Caudate nucleus (tissue), 63 donors: ENCODE measurements at places on chromosomes 7 and 10.

DNA sequence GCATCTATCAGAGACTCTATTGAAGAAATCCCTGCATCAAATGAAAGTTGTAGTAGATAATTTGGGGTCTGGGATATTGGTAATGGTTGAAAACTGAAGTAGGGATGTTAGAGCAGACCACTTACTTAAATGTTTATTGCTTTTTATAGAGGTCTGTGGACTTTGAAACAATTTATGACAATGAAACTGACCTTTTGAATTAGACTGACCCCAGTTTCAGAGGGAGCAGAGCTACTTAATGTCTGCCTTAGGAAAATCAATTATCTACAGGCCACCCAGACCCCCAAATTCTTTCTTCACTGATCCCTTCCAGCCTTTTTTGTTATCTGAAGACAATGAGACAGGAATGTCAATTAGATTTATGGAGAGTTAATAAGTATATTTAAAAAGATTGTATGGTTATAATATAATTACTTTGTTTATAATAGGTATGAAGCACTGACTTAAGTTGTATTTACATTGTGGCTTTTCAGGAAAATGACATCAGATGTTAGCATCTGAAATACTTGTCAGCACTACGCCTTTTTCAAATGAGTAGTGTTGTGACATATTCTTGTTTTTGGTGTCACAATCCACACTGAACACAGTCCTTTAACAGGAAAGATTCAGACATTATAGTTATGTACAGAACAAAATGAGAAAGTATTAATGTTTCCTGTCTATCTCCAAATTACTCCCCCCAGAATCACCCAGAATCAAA lies 13.9 kb downstream of the MGAM2 start:
- no peak for DNase-seq

DNA sequence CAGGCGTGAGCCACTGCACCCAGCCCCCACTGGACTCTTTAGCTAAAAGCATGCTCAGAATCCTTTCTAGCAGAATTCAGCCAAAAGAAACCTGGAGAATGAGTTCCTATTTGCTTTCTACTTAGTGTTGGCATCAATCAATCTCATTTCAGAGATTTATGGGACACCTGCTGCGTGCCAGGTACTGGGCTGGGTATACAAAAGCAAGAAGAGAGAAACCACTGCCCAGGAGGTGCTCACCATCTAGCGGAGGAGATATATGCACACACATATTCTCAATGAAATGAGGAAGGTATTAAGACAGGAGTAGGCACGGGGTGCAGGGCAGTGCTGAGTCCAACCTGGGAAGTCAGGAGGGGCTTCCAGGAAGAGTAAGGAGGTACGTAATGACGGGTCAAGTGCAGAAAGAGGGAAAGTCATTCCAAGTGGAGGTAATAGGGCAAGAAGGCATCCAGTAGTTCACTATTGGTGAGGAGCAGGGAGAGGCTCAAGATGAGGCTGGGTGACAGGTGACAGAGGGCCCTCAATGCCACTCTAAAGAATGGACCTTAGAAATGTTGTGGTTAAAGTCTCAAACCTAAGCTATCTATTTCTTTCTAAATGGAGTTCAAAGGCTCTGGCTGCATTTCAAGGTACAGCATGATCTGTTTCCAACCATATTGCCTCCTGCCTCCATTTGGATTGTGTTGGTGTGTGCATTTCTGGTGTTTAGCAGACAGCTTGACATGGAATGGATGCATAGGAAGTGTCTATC lies 22.1 kb downstream of the ABLIM1 start:
- DNase-seq, result no peak

DNA sequence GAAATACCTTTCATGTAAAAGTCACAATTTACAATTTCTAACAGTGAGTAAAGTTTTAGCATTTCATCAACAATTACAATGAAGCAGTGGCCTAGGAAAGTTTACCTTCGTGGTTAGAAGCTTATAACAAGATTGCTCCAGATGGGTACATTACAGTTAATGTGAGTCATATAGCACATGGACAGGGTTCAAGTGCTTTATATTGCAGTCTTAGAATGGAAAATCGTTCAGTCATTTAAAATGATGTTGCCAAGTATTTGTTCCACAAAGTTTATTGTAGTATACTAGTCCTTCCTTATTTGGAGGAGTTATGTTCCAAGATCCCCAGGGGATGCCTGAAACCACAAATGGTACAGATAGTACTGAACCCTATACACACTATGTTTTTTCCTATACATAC lies 174.6 kb upstream of the TARP start:
- no peak for DNase-seq

- no peak for DNase-seq
Measured at GRCh38 chr10:5385224-5385623, 19.4 kb downstream of the TUBAL3 start.

DNA sequence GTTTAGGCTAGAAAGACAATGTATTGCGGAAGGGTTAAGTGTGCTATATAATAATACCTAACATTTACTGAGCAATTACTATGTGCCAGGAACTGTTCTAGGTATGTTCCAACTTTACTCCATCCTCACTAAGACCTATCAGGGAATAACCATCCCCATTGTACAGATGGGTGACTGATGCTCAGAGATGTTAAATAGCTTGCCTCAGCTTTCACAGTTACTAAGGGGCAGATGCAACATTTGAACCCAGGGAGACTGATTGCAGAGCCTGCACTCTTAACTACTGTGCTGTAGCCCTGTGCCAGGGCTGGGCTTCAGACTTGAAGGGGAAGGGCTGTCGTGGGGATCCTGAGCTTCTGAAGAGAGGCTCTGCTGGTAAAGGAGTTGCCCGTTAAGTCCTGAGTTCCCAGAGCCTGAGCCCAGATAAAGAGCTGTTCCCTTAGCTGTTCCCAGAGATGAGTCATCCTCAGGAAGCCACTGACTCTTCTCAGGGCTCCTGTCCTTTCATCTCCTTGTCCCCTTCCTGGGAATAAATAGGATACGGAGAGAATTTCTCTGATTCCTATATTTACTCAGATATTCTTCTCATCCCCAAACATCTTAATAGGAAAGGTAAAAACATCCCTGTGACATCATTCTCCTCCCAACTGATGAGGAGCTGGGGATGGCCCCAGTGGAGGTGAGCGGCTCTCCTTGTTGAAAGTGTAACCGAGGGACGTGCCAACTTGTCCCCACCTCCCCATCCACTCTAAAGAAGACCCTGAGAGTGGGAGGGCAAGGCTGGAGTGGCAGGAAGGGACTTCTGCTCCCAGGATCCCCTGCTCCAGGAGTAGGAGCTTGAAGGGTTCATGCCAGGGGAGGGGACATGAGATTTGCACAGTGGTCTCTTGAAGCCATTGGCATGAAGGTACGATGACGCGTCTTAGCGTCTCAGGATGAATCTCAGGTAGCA lies 28.0 kb upstream of the HABP2 start:
- DNase-seq, result no peak

DNA sequence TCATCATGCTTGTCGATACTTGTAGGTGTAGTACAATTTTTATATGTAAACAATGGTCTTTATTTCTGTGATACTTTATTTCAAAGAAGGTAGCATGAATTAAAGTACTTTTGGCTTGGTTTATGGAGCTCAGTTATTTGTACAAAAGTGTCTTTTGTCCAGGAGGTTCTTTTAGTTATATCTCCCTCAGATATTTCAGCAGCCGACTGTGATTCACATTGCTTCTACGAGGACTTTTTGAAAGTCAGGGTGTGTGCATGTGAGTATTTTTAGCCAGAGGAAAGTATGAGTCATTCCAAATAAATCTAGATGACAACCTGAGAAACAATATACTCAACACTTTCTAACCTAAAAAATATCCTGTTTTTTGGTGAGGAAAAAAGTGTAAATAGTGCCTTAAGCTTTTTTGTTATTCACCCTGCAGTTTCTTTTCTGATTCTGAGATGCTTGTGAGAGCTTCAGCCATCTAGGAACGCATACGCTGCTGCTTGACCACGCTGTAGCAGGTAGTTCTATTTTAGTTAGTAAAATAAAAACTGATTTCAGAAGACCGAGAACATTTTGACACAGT lies 595 bp upstream of the SUN1 start:
- DNase-seq, result no peak

- no peak for DNase-seq
Measured at GRCh38 chr7:12518920-12519681, 51.4 kb upstream of the SCIN start.

- no peak for DNase-seq
Measured at GRCh38 chr10:13949844-13950542, 363.2 kb downstream of the PRPF18 start.

DNA sequence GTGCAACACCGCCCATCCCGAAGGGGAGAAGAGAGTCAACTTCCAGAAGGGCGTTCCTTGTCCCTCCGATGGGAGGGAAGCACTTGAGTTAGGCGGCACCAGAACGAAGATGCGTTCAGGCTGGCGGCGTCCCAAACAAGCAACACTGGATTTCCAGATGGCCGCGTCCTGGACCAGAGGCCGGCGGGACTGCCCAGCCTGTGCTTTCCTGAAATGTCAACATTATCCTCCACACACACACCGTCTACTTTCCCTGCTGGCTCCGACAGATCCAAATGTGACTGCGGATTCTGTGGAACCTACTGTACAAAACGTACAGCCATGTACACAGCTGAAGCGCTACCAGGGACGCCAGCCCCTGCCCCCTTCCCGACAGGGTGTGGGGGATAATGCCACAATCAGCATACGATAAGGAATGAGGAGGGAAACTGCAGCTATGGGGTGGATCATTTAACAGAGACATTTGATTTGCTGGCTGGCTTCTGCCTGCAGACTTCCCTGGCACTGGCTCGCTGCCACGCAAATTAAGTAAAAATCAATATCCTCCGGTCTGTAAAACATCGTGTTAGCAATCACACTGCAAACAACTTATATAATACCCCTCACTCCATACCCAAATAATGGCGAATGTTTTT lies 82.1 kb downstream of the ZRANB1 start:
- DNase-seq, result no peak

DNA sequence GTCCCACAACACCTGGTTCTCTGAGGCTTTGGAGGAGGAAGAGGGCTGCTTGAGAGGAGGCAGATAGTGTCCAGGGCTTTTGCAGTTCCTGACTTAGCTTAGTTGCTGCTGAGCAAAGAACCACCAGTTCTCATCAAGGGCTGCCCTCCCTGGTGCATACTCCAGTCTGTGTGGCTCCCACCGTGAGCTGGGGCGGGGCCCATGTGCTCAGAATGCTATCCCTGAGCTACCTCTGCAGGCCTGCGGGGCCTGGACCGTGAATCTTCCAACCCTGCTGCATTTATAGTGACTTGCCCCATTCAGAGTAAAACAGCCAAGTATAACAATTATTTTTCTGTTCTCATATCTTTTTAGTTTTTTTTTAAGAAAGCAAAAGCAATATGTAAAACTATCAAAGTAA lies 49.2 kb downstream of the TACR2 start:
- DNase-seq, result no peak
